ENCODE measurements at places on chromosomes 7 and 10.

DNA sequence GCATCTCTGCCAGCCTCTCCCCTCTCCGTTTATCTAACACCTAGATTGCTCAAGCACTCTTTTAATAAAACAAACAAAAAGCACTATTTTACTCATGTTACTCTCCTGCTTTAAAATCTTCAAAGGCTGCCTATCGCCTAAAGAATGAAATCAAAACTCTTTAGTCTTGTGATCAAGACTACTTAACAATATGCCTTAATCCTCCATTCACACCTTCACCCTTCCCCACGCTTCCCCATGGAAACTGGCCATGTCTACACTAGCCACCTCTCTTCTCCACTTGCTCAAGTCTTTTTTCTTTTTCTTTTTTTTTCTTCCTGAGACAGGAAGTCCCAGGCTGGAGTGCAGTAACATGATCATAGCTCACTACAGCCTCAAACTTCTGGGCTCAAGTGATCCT, 47.8 kb upstream of the TMEM213 start:
- DNase-seq = no peak

- DNase-seq = no peak
Observed at GRCh38 chr7:155255621-155256020, 42.1 kb upstream of the INSIG1 start.

DNA sequence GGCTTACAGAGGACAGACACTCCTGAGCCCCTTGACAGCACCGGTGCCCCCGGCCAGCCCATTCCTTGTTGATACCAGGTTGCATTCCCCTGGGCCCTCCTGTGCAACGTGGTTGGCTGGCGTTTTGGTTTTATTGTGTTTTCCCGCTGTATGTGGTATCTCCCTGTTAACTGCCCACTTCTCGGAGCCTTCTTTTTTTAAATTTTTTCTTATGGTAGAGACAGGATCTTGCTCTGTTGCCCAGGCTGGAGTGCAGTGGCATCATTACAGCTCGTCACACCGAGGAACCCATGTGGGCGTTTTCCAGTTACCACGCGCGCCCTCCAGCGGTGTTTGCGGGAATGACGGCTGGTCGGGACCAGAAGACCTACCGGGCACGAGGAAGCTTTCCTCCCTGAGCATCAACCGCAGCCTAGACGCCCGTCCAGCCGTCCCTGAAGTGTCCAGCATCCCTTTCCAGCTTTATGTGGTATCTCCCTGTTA, 16.9 kb upstream of the ZFAND2A start:
- DNase-seq = peak; percentile 65

- DNase-seq = no peak
Observed at GRCh38 chr7:158362912-158363905, 224.4 kb downstream of the PTPRN2 start.

GRCh38 chr7:55365205-55365674, at the start of gene LANCL2:
Gene LANCL2 (plus strand): TSS chr7:55365337. CDS start chr7:55366026, 689 bp downstream.
- no peak for DNase-seq

DNA sequence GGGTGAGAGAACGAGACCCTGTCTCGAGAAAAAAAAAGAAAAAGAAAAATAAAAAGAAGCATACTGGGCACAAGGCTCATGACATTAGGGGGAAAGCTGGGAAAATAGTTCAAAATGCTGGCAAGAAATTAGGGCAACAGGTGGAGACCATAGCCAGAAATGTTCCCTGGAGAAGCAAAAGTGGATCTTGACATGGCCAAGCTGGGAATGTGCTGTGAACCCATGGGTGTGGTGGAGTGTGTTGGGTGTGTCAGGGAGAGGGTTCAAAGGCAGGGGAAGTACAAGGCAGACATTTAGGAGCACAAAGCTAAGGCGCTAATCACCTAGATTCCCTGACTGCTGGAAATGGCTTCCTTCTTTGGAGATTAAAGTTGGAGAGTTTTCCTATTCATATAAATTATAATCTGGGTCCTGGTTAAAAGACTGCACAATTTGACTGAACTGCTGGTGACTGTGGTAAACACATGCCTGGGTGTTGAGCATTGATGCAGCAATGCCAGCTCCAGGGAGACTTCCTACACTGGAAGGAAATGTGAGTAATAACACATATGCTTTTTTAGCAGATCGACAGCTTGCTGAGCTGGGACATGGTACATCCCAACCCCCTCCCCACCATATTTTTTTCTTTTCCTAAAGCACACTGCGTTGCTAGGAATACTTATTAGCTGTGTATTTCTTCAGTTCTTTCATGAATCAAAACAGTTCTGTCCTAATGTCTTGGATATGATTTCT, 70.1 kb upstream of the ARHGAP21 start:
- no peak for DNase-seq

DNA sequence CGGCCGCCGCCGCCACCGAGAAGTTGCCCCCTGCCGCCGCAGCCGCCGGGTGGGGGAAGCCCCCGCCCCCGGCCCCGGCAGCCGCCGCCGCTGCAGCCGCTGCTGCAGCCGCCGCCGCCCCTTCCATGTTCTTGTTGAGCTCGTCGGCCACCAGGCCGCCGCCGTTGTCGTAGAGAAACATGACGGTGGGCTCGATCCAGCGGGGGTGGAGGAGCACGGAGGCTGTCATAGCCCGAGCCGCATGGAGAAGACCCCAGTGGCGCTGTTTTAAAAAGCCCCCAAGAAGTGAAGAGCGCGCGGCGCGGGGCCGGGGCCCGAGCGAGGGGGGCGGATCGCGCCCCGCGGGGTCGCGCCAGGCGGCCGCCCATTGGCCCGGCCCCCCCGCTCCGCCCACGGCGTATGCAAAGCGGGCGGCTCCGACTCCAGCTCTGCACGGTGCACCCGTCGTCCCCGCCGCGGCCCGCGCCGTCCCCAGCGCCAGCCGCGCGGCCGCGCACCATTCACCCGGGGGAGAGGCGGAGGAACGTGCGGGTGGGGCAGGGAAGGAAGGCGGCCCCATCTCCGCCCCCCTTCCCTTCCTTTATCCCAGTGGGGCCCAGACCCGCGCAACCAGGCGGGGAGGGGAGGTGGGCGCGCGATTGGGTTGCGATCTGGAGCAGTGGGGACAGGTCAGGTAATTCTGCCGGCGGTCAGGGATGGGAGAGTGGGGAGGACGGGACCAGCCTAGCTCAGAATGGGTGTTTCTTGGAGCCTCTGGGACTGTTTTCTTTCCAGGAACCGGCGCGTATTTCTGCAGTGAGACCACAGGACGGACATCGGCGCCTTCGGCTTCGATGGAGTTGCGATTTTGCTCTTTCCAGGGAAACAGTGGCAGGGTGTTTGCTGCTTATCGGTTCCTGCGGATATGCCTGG, at the start of gene HOXA13:
HOXA13 (minus strand) TSS at position 243 of the 912 bp plus-strand sequence; CDS start at position 229, 14 bp downstream.
- DNase-seq = peak; percentile 69

DNA sequence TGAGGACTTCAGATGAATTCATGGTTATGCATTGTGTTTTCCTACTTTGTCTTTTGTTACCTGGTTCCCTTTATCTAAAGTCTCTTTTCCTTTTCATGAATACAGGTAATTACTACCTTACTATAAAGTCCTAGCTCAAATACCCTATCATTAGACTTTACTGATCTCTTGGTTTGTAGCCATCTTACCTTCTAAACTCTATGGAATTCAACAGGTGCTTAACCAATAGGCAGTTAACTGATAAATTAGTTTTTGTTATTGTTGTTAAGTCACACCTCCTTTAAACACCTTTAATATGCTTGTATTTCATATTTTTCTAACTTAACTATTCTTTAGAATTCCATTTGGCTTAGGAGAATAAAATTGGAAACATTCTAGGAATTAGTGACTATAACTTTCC, 30.7 kb downstream of the PLCE1 start:
- DNase-seq = no peak

- DNase-seq = no peak
Observed at GRCh38 chr7:44076101-44076895, 6.0 kb downstream of the POLM start.

DNA sequence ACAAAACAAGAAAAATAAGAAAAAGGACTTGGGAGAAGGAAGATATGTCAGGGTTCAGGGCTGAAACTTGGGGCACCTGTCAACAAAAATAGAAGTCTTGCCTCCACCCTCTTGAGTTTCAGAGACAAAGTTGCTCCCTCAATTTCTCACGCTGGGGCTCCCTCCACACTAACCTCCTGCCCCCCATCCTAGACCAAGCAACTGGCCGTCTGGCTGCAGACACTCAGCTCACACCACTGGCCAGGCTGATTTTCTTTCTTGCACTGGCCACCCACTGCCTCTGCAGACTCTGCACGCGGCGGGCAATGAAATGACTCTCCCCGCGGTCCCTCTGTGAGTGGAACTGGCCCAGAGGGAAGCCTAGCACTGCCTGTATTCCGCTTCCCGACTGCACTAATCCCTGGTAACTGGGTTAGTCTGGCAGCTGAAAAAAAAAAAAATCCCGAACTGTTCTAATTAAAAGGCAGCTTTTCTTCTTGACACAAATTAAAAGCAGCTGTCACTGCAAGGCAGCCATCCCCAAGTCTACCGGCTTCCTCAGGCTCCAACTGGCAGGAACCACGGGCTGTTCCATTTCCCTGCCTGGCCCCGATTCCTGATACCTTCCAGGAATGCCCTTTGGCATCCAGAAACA, 83.5 kb downstream of the SPDYE5 start:
- DNase-seq = no peak

DNA sequence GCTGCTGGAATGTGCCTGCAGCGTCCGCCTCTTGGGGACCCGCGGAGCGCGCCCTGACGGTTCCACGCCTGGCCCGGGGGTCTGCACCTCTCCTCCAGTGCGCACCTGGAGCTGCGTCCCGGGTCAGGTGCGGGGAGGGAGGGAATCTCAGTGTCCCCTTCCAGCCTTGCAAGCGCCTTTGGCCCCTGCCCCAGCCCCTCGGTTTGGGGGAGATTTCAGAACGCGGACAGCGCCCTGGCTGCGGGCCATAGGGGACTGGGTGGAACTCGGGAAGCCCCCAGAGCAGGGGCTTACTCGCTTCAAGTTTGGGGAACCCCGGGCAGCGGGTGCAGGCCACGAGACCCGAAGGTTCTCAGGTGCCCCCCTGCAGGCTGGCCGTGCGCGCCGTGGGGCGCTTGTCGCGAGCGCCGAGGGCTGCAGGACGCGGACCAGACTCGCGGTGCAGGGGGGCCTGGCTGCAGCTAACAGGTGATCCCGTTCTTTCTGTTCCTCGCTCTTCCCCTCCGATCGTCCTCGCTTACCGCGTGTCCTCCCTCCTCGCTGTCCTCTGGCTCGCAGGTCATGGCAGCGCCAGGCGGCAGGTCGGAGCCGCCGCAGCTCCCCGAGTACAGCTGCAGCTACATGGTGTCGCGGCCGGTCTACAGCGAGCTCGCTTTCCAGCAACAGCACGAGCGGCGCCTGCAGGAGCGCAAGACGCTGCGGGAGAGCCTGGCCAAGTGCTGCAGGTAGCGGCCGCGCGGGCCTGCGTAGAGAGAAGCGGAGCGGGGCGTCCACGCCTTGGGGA, 645 bp downstream of the SLC26A4 start:
- peak; percentile 60 for DNase-seq

GRCh38 chr7:77561352-77561751, 24.3 kb downstream of the PTPN12 start:
- DNase-seq = no peak

GRCh38 chr7:150586785-150587152, 19.6 kb downstream of the GIMAP4 start:
- DNase-seq = no peak

- DNase-seq = no peak
Observed at GRCh38 chr7:71424166-71425035, 292.5 kb downstream of the GALNT17 start.

- peak; percentile 55 for DNase-seq
Observed at GRCh38 chr7:77247206-77247850, 47.7 kb upstream of the FGL2 start.

DNA sequence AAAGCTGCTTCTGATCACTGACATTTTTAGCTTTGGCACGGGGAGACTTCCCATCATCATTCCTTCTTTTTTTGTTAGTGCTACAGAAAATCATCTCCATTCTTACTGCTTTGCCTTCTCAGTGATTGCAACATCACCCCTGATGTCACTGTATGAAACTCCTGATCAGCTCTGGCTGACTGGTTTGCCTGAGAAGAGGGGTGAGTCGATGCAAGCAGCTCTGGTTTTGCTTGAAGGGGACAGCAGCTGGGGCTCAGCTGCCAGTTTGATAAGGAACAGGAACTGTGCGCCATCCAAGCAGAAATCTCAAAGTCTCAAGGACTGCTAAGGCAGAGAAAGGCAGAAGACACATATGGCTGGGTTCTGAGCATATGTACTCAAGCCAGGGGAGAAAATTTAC, 808.5 kb upstream of the CELF2 start:
- DNase-seq = no peak

GRCh38 chr7:5070206-5070605, 24.5 kb downstream of the RBAK start:
- no peak for DNase-seq

- no peak for DNase-seq
Observed at GRCh38 chr7:138911007-138911406, 70.2 kb downstream of the KIAA1549 start.

- no peak for DNase-seq
Observed at GRCh38 chr10:94282369-94282768, 80.4 kb downstream of the NOC3L start.

GRCh38 chr7:39985398-39985918, 35.4 kb downstream of the CDK13 start:
- DNase-seq = no peak

- no peak for DNase-seq
Observed at GRCh38 chr7:27123007-27123476, 7.5 kb downstream of the HOXA4 start.

GRCh38 chr7:107609811-107610261, 29.8 kb downstream of the BCAP29 start:
- no peak for DNase-seq

DNA sequence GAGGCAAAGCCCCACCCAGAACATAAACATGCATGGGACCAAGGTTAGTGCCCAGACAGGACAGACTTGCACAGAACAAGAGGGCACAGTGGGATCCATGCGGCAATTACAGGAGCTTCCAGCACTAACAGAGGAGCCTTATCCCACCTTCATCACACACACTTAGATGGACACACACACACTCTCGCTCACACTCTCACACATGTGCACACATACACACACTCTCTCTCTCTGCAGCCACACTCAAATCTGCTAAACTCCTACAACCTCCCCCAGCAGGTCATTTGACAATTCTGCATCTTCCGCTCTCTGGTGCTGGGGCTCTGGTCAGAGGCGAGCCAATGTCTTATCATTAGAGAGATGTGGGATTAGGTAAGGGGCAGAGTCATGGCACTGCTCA, 120.5 kb downstream of the UBE2H start:
- DNase-seq = no peak

DNA sequence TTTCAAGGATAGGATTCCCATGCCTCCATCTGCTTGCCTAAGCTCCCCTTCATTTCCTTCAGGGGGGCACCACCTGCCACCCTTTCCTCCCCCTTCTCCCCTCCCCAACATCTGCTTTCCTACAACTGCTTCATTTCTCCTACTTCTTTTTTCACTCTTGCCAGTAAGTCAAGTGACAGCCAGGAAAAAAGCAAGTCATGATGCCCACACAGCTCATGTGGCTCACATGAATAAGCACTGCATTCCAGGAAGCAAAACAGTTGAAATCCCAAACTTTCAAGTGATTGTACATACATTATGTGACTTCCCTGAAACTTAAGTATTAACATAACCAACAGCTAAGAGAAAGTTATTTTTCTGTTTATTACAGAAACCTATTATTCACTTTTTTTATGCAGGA, 78.6 kb downstream of the TNS3 start:
- no peak for DNase-seq

- DNase-seq = no peak
Observed at GRCh38 chr7:75980430-75981202, 13.8 kb downstream of the TMEM120A start.

- peak; percentile 29 for DNase-seq
Observed at GRCh38 chr7:155947051-155947450, 134.8 kb upstream of the SHH start.
